ENCODE measurements at places on chromosomes 1 and 21.

GRCh38 chr1:212878418-212878817, 20.3 kb downstream of the FLVCR1 start:
- DNase-seq: no peak

DNA sequence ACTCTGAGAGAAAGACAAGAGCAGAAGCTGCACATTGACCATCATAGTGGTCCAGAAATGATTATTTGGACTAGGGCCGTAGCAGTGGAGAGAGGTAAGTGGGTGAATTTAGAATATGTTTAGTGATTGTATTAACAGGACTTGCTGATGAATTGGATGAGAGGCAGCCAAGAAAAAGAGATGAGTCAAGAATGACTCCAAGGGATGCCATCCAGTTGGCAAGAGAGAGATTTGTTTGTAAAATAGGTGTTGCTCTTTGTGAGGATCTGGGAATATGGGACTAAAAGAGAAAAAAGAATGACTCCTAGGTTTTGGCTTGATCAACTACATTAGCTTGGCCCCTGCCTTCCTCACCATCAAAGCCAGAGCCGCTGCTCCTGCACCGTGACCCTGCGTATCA, 54.2 kb upstream of the ARTN start:
- DNase-seq: no peak

GRCh38 chr1:226603858-226604559, 55.4 kb downstream of the STUM start:
- DNase-seq: no peak

GRCh38 chr1:237316352-237316751, 274.4 kb downstream of the RYR2 start:
- DNase-seq: no peak

- no peak for DNase-seq
Observed at GRCh38 chr1:9444532-9444931, 94.7 kb upstream of the SLC25A33 start.

DNA sequence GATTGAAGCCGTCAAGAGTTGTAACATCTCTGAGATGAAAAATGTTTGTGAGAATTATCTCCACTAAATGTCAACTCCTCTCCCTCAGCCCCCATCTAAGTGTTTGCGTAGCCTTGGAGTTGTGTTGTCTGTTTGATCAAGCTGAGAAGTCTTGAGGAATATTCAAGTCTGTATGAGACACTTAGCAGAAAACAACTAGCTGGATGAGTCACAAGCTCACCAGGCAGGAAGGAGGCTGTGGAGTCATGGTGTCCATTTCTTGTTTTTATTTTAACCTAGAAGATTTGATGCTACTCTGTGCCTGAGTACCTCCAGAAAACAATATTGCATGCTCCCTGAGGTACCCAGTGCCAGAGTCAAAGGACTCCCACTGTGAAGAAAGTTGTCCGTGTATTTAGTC, 211.6 kb upstream of the PLXNA2 start:
- no peak for DNase-seq

- no peak for DNase-seq
Observed at GRCh38 chr1:202639500-202639899, 70.8 kb downstream of the SYT2 start.

GRCh38 chr1:89791064-89791726, 29.6 kb upstream of the LRRC8D start:
- DNase-seq: no peak

GRCh38 chr1:227378181-227378580, 59.9 kb upstream of the CDC42BPA start:
- no peak for DNase-seq

DNA sequence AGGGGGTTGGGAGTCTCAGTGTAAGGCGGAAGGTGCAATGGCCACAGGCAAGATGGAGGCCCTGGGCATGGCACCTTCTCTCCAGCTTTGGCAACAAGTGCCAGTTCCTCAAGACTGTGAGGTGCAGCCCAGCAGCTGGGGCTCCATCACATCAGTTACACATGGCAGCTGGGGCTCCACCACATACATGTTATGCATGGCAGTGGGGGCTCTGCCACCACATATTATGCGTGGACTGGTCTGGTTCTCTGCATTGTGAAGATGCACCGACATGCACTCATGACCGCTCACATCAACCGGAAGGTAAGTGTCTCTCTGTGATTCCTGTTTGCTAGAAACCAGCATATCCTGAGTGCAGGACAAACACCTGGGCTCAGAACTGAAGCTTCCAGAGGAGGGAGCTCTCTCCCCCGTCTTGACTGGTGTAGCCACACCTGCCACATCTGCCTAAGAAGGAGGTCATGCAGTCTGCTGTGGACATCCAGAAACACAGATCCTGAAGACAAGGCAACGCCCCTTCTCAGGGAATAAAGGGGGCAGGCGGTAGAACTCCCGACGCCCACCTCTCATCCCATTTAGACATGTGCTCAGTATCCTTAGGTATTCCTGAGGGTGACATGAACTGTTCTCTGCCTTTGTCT, 104.1 kb upstream of the TMPRSS2 start:
- no peak for DNase-seq

DNA sequence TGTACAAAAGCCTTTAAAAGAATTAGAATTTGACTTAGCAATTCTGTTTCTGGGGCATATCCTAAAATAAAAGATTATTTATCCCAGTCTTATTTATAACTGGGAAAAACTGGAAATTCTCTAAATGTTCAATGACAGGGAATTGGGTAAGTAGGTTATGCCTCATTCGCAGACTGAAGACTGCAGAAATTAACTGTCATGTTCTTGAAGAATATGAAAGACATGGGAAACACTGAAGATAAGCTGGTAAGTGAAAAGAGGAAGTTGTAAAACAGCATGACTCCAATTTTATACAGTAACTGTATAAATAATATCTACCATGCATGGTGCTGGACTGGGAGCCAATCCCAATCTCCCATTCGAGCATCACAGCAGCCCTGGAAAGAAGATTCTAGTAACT, 50.6 kb upstream of the SLC2A1 start:
- DNase-seq: no peak

DNA sequence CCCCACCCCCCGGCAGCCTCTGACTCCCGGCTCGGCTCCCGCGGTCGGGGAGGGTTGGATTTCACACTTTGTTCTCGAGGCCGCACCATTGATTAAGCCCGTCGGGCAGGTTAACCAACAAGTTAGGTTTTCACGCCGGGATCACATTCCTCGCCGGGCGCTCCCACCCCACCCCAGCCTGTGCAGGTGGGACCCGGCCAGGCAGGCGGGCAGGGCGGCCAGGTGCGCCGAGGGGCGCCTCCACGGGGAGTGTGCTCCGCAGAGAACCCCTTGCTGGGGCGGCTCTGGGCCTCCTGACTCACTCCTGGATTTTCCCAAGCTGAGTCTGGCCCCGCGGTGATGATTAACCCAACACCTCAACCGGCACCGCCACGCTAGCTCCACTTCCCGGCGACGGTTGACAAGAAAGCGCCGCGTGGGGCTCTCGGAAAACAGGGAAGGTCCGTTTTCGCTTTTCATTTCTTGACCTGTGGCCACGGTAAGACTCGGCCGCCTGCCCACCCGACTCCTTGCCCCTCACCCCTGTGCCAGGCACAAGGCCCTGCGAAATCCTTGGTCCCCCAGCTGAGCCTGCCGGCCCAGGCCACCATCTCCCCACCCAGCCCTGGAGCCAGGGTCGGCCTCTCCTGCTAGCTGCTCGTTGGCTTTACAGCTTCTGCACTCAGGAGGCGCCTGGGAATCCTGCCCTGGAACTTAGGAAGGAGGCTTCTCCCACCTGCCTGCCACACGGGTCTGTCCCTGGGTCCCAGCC, 8.8 kb upstream of the TTLL10 start:
- DNase-seq: no peak

DNA sequence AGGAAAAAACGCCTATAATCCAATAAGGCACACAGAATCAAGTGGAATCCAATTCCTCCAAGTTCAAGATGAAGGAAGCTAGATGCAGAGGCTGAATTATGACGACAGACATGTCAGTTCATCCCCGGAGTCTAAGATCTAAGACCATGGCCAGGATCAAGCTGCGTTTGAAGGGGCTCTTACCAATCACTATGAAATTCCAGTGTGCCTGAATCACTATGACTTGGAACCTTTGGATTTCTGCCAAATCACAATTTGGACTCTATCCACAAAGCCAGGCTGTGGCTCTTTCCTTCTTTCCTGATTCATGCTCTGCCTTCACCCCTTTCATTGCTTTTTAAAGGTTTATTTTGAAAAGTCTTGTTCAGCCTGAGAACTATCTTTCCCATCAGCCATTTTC, 17.1 kb downstream of the OLIG2 start:
- DNase-seq: no peak

DNA sequence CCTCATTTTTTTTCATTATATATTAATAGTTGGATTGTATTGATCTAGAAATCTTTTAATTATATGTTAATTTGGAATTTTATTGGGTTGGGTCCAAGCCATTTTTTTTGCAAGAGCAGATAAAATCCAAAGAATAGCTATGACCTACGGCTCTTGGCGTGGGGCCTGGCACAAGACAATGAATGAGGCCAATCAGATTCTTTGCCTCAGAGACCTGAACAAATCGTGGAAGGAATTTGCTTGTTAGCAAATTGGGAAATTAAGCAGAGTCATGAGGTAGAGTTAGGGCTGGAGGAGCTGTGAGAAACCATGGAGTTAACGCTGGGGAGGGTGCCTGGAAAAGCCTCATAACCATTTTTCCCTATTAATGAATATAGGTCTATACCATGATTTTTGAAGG, 40.1 kb downstream of the CAMSAP2 start:
- no peak for DNase-seq

DNA sequence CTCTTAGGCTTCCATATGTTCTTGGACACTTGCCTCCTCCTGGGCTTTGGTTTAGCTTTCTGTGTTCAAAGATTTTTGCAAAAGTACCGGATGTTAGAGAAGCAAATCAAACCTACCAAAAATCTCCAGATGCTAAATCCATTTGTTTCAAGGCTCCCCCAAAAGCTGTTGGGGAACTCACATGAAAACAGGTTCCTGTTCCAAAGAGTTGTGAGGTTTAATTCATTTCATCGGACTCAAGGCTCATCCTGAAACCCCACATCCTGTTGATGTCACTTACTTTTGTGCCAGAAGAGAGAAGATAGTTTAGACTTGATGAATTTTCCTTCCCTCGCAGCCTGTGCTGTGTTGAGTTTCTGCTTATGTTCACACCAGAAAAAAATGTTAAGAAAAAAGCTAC, 41.7 kb upstream of the RXRG start:
- no peak for DNase-seq

DNA sequence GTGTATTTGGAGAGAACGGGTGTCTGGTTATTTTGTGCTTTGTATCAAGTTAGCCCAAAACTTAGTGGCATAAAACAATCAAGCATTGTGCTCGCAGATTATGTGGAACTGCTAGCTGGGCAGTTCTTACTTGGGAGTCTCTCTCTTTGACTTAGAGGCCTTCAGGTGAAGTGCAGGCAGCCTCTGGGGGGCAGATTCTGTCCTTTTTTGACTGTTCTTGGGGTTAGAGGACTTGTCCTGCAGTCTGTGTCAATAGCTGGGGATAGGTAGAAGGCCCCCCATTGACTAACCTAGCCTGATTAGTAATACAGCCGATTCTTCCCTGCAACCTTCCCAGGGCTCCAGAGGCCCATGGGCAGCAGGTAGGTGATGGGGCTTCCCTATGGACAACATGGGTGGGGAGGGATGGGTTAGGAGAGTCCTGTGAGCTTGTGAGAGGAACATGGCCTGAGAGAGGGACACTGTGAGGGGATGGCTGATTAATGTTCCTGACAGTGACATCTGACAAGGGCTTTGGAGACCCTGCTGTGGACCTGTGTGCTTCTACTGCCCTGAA, 37.2 kb upstream of the ACOT11 start:
- no peak for DNase-seq

- DNase-seq: no peak
Observed at GRCh38 chr1:230759369-230760065, 12.3 kb downstream of the CAPN9 start.

DNA sequence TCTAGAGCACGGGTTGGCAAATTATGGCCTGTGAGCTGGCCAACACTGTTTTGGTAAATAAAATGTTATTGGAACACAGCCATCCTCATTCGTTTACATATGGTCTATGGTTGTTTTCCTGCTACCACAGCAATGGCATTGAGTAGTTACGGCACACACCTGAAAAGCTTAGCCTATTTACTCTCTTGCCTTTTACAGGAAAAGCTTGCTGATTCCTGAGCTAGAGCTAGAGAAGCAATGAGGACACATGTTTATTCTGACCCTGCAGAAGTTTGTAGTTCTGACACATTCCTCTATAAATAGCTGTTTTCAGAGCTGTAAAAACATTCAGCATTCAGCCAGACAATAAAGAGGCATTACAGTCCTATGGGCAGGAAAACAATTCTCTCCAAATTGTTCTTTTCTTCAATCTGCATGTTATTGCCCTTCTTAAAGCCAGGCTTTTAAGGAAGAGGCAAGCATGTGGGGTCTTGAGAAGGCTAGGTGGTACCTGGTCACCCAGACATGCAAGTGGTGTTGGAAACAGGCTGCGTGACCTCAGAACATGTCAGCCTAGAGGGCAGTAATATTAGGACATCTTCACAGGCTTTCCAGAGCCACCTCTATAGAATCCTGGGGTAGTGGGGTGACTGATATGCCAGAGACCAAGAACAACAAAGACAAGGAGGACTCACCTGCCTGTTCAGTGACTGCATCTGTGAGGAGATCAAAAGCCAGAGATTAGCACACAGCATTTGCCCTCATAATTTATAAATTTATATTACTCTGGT, 1.6 kb downstream of the FCRL2 start:
- DNase-seq: no peak

- DNase-seq: no peak
Observed at GRCh38 chr1:219432191-219432606, 180.7 kb downstream of the ZC3H11B start.

DNA sequence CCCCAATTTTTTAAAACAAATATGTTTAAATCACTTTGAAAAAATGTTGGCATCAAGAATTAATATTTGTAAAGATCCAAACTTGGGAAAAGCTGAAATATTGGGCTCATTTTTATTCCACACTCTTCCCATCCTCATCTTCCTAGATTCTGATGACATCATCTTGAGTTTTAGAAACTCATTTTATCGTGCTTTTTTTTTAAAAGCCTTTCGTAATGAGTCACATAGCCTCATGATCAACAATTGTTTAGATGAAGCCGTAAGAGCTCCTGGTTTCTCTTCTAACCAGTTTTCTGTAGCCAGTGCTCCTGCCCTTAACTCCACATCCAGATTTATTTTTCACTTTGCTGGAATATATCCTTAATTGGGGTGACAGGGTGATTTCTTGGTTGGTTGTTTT, 78.6 kb downstream of the POFUT2 start:
- no peak for DNase-seq

- DNase-seq: no peak
Observed at GRCh38 chr1:119742202-119742601, 26.5 kb downstream of the HMGCS2 start.

DNA sequence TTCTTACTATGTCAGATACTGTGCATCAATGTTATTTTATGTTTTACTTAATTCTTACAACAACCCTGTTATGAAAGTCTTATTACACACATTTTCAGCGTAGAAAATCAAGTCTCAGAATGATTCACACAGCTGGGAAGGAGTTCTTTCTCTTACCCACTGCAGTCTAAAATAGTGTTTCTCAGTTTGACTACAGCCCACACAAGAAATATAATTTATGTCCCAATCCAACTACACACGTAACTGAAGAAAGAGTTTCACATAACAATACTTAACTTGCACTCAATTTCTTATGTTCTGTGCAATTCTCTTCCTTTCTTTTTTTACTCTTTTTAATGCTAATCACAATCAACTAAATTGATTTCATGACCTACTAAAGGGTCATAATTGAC, 252.8 kb upstream of the ADGRL2 start:
- DNase-seq: no peak

- no peak for DNase-seq
Observed at GRCh38 chr21:35358008-35358407, 308.9 kb upstream of the RUNX1 start.

- no peak for DNase-seq
Observed at GRCh38 chr1:10236405-10237156, 26.2 kb downstream of the KIF1B start.

- DNase-seq: no peak
Observed at GRCh38 chr1:101187297-101187696, 49.5 kb upstream of the S1PR1 start.

Measured in stimulated activated CD8-positive, alpha-beta memory T cell treated with anti-CD3 and anti-CD28 coated beads, Interleukin-2, amount 100 ng/mL, for 1 hour (primary cell).